Omental fat pad (tissue), 4 donors: ENCODE measurements at places on chromosomes 3 and 15. TPM values are rescaled to one million over a fixed set of nuclear protein-coding genes. Genes with fewer than 3 reads are reported as not detected.

DNA sequence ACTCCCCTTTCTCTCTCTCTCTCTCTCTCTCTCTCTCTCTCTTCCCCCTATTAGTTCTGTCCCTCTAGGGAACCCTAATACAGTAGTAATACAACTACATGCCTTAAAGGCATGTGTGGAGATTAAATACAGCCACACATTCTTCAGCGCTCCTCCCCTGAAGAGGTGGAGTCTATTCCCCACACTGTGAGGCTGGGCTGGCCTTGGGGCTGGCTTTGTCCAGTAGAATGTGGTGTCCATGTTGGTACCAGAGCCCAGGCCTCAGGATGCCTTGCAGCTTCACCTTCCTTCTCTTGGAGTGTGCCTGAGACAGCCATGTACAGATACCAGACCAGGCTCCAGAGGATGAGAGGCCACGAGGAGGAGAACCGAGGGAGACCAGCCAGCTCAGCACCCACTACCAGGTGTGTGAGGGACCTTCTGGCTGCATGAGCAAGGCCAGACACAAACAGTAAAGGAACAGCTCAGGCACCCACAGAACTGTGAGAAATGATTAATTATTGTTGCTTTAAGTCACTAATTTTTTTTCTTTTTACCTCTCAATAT lies 10.7 kb downstream of the SLC6A20 start:
- no peak for DNase-seq

DNA sequence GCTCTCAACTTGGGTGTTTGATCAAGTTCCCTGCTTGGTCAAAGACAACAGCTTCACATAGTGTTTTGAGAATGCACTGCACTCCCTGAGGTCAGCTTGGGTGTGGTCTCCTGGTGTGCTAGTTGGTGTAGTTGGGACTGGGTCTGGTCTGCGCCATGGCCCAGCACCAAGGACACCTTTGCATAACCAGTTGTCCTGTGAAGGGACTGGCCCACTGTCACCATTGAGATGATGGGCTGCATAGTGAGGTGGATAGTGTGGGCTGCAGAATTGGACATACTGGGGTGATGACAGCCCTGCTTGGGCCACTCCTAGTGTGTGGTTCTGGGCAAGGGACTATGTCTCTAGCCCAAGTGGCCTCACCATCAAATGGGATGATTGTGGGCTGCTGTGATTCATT lies 9.5 kb downstream of the RPSA start:
- no peak for DNase-seq

The ARGFX gene
- total RNA-seq: not detected

The GP9 gene
- not detected for total RNA-seq

DNA sequence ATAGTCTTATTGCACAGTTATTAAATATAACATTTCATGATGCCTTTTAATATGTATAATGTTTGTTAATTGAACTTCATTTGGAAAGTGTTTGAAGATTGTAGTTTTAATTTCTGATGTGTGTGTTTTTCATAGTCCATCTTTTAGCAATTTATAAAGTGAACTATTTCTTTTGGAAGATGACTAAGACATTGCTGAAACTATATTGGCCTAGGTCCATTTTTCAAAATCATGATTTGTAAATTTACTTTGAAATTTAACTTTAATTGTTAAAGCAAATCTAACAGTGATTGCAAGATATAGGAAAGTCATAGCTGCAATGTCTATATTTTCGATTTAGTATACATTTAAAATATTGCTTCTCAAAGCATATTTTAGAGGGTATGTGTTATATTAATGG lies 30.8 kb downstream of the MCTP2 start:
- DNase-seq: no peak

The ZPLD1 gene
- not detected for total RNA-seq

The RGMA gene
- 8.5 TPM for total RNA-seq

DNA sequence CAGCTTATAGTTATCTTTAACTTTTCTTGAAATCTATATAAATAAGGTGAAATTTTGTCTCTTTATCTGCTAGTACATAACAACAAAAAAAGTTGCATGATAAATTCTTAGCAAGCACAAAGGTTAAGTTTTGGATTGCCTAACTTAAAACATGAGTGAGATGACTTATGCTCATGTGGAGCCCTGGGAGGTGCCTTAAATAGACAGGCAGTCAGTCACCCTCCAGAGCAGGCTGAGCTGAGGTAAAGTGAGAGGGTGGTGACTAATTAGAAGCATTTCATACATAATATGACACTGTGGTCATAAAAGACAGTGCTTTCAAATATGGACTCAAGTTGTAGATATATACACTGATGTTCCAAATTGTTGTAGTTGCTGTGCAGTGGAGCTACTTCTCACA lies 14.6 kb upstream of the MME start:
- no peak for DNase-seq

The ANP32A gene
- total RNA-seq: 35.5 TPM

GRCh38 chr3:37443363-37444035 lies 269.1 kb upstream of the LRRFIP2 start:
- no peak for DNase-seq

The TMEM158 gene
- total RNA-seq: 0.44 TPM

DNA sequence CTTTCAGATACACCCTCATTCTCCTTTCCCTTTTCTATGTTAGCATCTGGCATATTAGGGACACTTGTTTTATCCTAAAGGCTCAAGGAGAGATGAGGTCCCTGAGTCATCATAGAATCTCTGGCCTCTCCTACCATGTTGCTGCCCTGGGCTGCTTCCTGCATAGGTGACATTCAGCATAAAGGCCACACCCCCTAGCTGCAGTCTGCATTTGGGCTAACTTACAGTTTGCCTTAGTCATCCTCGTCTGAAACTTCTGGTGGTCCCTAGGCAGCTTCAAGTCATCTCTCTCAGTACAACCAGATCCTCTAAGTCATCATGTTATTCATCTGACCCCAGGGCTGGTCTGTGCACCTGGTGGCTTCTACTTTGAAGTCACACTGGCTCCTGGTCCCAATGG lies 982.7 kb upstream of the NR2F2 start:
- DNase-seq: no peak

DNA sequence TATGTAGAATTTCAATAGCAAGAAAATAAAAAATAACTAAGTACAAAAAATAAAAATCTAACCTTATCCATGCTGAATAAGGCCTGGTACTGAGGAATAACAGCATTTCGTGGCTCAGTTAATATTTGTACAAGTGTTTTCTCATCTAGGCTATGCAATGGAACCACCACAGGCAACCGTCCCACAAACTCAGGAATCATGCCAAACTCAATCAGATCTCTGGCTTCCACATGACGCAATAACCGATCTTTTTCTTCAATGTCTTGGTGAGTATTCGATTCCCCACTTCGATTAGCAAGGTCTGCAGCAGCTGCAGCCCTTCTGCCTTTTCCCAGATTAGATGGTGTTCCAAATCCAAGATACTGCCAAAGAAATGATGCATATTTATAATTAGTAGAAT lies 21.1 kb upstream of the PDCD7 start:
- no peak for DNase-seq

DNA sequence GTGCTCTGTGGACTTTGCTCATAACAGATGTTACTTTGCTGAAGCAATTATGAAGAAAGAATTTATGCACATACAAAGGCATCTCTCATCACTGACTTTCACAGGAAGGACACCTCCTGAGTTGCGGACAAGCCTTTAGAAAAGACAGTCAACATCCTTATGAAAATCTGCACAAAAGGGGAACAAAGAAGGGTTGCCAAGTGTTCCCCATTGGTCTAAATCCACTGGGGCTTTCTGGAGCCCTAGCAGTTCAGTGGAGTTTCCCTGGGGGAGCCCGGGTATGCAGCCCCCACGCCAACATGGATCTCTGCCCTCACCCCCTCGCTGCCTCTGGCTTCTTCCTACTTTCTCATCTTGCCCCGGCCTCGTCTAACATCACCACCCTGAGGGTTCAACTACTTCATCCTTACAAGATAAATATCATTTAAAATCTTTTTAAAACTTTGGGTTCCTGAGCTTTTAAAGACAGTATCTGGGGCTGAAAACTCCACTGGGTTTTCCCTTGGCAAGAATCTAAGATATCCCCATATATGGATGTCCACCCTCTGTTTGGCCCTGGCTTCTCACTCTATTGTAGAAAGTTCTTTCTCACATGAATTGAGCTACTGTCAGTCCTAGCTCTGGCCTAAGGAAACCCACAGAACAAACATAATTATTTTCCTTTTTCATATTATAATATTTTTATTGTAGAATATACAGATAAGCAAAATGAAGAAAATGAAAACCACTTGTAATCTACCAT lies 207.9 kb upstream of the RGMA start:
- DNase-seq: no peak

The FILIP1L gene
- 64.0 TPM for total RNA-seq

The THAP10 gene
- total RNA-seq: 3.5 TPM

GRCh38 chr3:8485943-8486342 lies 15.7 kb upstream of the LMCD1 start:
- no peak for DNase-seq

The SKOR1 gene
- total RNA-seq: 0.24 TPM

- DNase-seq: no peak
These were observed 18.1 kb downstream of the ANXA2 start for GRCh38 chr15:60379525-60380274.

DNA sequence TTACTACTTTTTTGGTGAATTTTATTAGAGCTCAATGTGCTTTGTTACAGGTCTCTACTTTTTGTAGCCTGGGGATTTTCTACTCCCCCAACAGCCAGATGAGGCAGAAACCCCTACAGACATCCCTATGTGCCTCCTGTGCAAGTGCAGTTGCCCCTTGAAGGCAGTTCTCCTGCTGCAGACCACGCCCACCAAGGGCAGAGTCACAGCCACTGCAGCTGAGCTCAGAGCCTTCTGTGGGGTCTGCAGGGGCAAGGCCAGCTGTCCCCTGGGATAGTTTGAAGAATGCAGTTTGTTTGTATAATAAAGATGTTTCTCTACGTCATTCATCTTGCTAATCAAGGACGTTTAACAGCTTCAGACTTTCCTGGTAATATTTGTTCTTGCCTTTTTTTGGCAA lies 76.8 kb downstream of the NPAP1 start:
- DNase-seq: no peak

GRCh38 chr15:90062462-90062932 lies 39.8 kb downstream of the IDH2 start:
- no peak for DNase-seq

DNA sequence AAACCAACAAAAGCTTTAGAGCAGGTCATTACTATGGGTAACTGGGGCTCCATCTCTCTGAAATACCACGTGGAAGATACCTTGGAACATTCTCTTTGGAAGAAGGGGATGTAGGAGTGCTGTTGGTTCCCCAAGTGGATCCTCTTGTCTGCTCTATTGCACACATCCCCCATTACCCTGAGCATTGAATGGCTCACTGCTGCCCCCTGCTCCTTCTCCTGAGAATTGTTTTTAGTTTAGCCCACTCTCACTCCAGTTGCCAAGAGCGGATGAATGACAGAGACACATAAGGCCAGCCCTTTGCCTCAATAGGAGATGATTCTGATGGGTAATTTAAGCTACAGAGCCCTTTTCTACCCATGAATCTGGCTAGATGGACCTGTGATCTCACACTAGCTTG lies 135.6 kb upstream of the SUCLG2 start:
- DNase-seq: no peak

GRCh38 chr3:25462495-25462894 lies 34.4 kb downstream of the RARB start:
- DNase-seq: no peak

The POLQ gene
- total RNA-seq: 0.19 TPM

GRCh38 chr3:195895861-195896360 lies 12.4 kb downstream of the TNK2 start:
- no peak for DNase-seq

- no peak for DNase-seq
These were observed 131.3 kb upstream of the LRTM1 start for GRCh38 chr3:55059027-55059629.

The LSAMP gene
- total RNA-seq: 2.4 TPM

The B3GNT5 gene
- total RNA-seq: 42.0 TPM

GRCh38 chr3:122533931-122534334 lies 19.2 kb upstream of the KPNA1 start:
- DNase-seq: no peak

The HIGD2B gene
- total RNA-seq: not detected

- DNase-seq: no peak
These were observed 458.1 kb downstream of the DIPK2A start for GRCh38 chr3:144429719-144430121.

DNA sequence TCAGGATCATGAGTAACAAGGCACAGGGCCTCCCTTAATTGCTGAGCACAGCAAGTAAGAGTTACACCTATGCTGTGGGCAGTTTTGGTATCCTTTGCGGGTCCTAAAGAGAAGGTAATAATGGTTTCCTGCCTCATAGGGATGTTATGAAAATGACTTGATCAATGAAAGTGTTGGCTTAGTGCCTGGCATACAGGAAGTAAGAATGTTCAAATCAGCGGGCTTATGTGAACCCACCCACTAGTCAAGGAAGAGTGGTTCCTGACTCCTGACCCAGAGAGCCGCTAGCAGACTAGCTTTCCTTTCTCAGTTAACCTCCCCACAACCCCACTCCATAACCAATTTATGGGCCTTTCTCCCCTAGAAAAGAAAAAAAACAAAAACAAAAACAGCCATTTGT lies 5.2 kb upstream of the ADAMTS9 start:
- no peak for DNase-seq

The TP63 gene
- not detected for total RNA-seq

- DNase-seq: no peak
These were observed 38.6 kb downstream of the TMED3 start for GRCh38 chr15:79349525-79349924.

The KNG1 gene
- total RNA-seq: not detected

The HYAL1 gene
- 12.2 TPM for total RNA-seq

DNA sequence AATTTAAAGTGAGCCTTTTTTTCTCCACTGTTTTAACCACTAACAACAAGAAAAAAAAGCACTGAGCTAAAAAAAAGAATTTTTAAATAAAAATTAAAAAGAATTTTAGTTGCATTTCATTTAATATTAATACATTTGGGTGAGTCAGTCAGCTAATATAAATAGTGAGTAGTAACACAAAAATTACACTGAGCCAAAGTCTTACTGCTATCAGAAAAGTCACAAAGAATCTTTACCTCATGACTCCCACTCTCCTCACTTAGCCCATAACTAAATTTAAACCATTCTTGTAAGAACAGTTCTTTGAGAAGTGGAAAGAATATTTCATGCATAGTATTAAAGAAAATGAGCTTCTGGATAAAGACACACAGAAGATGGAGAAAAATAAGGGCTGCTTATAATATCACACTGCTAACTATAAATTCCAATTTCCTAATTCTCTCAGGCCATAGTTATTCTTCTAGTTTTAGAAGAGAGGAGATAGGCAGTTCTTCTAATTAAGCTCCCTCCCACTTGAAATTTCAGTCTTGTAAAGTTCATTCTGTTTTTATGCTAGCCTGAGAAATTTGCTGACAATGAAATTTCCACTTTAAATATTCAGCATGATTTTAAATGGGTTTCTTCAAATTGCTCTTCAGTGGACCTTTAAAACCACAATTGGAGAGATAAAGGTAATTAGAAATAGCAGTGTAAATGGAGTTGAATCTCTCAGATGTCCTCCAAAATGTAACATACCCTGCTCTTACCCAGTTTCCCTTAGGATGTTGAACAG lies 17.6 kb downstream of the SHQ1 start:
- DNase-seq: no peak

The ITGB5 gene
- total RNA-seq: 452 TPM

The LAMB2 gene
- total RNA-seq: 334 TPM

The C2CD4B gene
- 12.1 TPM for total RNA-seq

The HACD3 gene
- 34.5 TPM for total RNA-seq

GRCh38 chr3:17078926-17079465 lies 194.2 kb downstream of the PLCL2 start:
- DNase-seq: no peak
